ENCODE measurements at places on chromosomes 13 and 19.

DNA sequence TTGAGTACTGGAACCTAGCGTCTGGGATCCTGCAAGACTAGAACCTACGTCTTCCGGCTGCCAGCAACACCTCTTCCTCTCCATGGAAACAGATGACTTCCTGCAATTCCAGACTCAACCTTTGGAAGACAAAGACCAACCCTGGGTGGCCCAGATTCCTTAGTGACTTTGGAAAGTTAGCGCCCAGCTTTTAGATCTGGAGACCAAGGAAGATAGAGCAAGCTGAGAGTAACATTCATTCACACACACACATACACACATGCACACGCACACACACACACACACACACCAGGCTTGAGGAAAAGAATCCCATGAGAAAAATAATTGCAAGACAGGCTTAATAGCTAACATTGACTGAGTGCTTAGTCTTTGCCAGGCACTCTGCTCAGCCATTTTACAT is 788.9 kb downstream of the UQCRFS1 start:
- no peak for DNase-seq

DNA sequence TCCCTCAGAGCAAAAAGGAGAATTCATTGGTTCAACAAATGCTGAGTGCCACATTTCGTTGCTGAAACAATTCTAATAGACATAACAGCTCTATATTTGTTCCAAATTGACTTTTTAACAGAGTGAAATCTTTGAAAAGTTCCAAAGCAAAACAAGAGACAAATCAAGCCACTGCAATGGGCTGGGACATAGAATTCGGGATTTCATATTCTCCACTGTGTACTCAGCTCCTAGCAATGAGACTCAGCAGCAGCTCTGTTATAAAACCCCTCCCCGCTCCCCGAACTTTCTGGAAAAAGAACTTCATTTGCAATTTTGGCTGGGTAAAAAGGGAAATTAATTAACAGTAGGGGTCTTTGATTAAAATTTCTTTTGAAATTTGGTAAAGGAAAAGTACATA is 11.3 kb downstream of the RFX2 start:
- no peak for DNase-seq

GRCh38 chr19:29662604-29663404 is 2.5 kb upstream of the PLEKHF1 start:
- no peak for DNase-seq

DNA sequence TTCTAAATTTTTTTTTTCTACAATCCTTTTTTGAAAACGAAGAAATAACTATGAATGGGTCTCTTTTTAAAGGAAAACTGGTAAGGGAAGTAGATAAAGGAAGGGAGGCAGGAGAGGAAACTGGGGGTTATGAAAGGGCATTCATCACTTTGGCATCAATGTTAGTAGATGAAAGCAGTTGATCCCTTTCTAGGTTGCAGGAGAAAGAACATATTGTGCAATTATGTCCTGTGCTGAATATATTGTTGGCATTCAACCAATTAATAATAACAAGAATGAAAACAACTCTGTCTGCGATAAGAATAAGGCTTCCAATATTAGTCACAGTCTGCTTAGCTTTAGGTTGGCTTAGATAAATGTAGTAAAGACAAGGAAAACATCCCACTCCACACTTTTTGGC is 796.8 kb upstream of the KLHL1 start:
- no peak for DNase-seq

DNA sequence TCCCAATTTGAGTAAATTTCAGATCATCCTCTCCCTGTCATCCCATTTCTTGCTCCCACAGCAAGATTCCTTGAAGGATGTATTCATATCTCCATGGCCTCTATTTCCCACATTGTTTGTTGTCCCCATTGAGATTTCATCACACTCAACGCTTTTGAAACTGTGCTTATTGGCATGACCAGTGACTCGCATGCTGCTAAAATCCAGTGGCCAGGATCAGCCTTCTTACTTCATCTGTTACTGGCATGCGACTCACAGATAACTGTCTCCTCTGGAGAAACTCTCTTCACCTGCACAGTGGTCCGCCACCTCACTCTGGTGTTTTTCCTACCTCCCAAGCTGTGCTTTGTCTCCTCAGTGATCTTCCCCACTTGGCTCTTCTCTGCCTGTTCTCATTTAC is 95.8 kb downstream of the WASF3 start:
- no peak for DNase-seq

GRCh38 chr13:92941167-92941566 is 285.4 kb upstream of the GPC6 start:
- DNase-seq = no peak

DNA sequence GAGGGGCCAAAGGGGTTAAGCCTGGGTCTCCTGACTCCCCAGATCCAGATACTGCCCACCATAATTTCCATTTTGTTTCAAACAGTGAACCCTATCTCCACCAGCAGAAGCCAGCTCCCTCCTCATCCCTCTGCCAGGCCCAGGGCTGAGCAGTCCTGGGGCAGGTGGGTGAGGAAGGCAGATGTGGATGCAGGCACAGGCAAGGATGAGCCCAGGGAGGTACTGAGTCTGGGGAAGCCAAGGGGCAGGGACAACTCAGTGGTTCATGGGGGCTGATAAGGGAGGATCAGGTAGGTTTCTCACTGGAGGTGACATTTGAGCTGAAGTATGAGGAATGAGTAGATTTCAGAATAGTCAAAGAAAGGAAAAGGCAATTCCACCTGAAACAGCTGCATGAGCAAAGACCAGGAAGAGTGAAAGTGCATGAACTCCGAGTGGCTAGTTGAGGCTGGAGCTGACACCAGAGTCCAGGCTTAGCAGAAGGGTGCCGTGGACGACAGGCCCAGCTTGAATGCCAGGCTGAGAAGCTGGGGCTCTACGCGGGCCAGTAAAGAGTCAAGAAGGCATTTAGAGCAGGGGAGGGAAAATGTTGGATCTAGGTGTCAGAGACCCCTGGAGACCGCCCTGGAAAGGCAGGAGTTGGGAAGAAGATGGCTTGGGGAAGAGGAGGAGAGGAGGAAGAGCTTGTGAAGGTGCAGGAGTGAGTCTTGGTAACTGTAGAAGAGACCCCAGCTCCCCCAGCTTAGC is 10.3 kb downstream of the CIC start:
- DNase-seq = no peak

- DNase-seq = no peak
Observed at GRCh38 chr19:1068009-1069001, 1.3 kb downstream of the ARHGAP45 start.

DNA sequence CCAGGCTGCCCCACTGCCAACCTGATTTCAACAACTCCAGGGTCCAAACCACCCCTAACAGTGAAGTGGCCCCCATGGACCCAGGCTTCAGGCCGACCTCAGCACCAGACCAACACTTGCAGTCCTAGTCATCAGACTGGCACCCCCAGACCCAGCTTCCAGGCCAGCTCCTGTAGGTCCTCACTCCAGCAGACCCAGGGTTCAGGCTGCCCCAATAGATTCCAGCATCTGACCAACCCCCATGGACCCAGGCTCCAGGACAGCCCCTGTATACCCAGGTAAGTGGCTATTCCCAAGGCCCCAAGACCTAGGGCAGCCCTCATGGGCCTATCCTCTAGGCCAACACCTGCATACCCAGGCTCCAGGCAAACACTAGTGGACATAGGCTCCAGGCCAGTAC is 193.8 kb upstream of the OBI1 start:
- DNase-seq = no peak

- DNase-seq = no peak
Observed at GRCh38 chr13:111486331-111486730, 165.9 kb downstream of the TEX29 start.

- DNase-seq = no peak
Observed at GRCh38 chr13:43475140-43475539, 311.6 kb downstream of the ENOX1 start.

- DNase-seq = no peak
Observed at GRCh38 chr19:50876456-50876855, 3.2 kb downstream of the KLK2 start.

DNA sequence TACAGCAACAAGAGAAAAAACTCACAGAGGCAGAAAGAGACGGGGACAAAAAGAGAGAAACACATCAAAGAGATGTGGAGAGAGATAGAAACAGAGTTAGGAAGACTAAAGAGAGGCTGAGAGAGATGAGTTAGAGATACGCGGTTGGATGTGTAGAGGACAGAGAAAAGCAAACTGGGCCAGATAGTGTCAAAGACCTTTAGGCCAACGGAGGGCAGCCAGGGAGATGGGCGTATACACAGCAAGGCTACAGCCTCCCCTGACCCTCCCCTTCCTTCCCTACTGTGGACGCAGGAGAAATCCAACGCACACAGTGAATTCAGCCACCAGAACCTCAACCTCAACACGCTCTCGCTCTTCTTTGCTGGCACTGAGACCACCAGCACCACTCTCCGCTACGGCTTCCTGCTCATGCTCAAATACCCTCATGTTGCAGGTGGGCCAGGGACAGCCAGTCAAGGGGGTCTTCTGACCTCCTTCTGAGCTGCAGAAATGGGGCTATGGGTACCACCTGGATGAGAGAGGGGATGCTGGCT is 18.7 kb downstream of the CYP2B6 start:
- no peak for DNase-seq

- DNase-seq = no peak
Observed at GRCh38 chr13:90615236-90615635, 732.3 kb upstream of the MIR17HG start.

- DNase-seq = no peak
Observed at GRCh38 chr13:99385161-99385560, 78.0 kb upstream of the GPR183 start.

GRCh38 chr13:110392510-110393240 is 85.6 kb downstream of the COL4A2 start:
- no peak for DNase-seq

GRCh38 chr13:102626928-102627327 is 30.1 kb downstream of the TPP2 start:
- DNase-seq = no peak

GRCh38 chr19:45560686-45561085 is 23.9 kb downstream of the OPA3 start:
- DNase-seq = no peak

GRCh38 chr13:36681894-36682624 is 8.2 kb downstream of the SERTM1 start:
- DNase-seq = no peak

DNA sequence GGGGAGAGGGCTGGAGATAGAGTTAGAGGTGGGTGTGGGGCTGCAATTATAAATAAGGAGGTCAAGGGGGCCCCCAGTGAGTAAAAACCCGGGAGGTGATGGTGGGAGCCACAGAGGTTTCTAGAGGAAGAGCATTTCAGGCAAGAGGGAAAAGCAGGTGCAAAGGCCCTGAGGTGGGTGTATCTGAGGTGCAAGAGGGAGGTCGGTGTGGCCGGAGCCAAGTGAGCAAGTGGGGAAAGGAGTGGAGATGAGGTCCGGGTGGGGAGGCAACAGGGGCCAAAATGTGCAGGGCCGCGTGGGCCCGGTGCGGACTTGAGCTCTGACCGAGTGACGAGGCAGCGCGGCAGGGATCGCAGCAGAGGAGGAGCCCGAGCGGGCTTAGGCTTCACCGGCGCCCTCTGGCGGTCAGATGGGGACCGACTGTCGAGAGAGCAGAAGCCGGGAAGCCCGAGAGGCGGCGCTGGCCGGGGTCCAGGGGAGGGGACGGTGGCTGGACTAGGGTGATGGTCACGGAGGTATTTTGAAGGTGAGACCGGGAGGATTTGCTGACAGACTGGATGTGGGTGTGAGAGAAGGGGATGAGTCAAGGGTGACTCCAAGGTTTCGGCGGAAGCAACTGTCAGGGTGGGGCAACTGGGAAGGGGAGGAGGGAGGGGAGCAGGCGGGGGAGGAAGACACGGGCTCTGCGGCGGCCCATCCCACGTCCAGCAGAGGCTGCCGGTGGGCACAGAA is 17.7 kb upstream of the SPACA4 start:
- peak; percentile 56 for DNase-seq

- DNase-seq = no peak
Observed at GRCh38 chr13:112445411-112446271, 69.5 kb downstream of the SPACA7 start.

DNA sequence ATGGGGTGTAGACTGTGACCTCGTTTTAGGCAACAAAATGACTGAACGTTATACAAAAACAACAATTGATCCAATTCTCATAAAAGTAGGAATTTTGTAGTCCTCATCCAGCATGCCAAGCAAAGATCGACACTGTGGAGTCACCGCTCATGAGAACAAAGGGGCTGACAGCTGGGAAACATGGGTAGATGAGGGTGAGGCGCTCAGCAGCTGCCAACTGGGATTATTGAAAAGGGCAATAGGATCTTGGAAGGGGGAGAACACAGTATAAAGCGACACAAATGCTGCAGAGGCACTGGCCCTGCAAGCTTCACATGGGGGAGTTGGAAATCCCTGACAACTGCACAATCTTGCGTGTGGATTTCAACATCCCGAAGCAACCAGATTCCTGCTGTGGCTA is 5.4 kb upstream of the ZNF765 start:
- no peak for DNase-seq

DNA sequence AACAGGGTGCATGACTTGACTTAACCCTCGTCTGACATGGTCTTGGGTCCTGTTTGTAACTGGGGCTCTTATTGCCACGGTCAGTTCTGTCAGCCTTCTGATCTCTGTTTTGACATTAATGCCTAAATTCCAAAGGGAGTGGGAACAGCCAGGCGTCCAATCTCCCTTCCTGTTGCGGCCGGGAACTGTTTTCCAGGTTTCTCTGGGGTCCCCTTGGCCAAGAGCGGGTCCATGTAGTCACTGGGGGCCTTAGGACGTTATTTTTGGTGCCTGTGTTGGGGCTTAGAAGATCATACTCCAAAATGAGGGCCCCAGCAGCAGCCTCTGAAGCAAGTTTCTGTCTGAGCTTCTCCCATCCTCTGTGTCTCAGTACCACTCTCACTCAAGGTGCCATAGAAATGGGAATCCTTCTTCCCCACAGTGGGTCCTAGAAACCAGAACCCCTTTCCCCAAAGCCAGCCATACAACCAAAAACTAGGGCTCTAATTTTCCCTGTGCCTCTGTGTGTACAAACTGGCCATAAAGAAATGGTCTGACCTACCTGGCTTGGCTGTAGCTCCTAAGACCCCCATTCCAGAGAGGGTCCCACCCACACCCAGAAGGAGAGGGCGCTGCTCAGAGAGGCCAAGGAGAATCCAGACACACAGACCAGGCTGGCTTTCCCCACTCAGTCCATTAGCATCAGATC is 50.4 kb downstream of the C13orf46 start:
- DNase-seq = no peak

- DNase-seq = no peak
Observed at GRCh38 chr13:46041419-46041839, 11.1 kb downstream of the ZC3H13 start.

DNA sequence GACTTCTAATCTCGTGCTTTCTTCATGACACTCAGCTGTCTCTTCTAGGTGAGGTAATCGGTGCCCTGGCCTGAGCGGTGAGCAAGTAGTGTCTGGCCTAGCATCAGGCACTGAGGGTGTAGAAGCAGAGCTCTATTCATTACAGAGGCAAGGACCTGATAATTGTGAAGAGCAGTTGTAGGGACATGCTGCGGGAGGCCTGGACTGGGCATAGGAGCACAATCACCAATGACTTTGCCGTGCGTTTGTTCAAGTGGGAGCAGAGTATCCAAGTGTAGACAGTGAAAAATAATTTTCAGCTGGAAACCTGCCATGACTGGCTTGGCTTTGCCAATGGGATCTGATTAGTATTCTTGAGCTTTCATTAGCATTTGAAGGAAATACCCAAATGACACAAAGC is 32.1 kb upstream of the DCLK1 start:
- DNase-seq = peak; percentile 71

- no peak for DNase-seq
Observed at GRCh38 chr13:110349239-110349638, 42.2 kb downstream of the COL4A2 start.

Measured in NCI-H1092 (cell line).